Fibroblast of lung (primary cell): ENCODE measurements at places on chromosomes 12 and 14. TPM values are rescaled to one million over a fixed set of nuclear protein-coding genes. Genes with fewer than 3 reads are reported as not detected.

Gene DTX3
- total RNA-seq = 16.4 and 30.4 TPM in 2 replicates

Gene COX8C
- total RNA-seq = 0.33 TPM in 1 of 2 replicates, not detected in the other

Gene CLEC6A
- total RNA-seq = not detected in 2 replicates

Gene VWF
- total RNA-seq = 0.26 and 1.7 TPM in 2 replicates

- DNase-seq = peak; percentile 97
Observed at GRCh38 chr14:96189281-96189711, 15.3 kb upstream of the BDKRB2 start.

DNA sequence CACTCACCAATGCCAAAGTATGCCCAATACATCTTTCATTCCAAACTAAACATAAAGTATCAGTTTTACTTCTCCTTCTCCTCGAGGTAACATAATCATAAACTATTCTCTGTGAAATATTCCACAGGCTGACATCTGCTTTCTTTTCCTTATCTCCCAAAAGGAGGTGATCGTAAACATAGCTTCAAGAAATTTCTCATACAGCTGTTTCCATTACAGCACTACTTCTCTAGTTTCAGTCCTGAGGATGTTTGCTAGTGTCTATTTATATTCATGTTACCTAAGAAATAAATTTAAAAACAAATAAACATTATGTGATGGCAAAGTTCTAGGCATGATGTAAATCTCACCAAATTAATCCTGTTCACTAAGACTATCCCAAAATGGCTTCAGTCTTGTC is 90.1 kb upstream of the CPSF6 start:
- no peak for DNase-seq

GRCh38 chr14:99727096-99727870 is 43.2 kb downstream of the CYP46A1 start:
- no peak for DNase-seq

GRCh38 chr12:82593143-82593542 is 93.6 kb upstream of the TMTC2 start:
- no peak for DNase-seq

DNA sequence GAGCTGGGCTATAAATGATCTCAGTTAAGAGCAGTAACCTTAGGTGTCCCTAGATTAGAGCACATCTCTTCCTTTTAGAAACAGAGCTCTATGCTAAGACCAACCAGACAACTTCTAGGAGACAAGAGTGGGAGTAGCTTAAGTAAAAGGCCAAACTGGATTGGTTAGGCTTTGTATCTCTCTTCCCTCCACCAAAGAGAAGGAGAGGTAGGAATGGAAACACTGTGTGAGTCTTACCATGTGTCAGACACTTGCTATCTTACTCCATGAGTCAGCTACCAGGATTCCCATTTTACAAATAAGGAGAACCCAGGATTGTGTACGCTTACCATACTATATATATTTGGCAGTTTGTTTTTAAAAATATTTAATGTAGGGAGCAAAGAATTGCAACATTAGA is 122.9 kb downstream of the PAX9 start:
- no peak for DNase-seq

DNA sequence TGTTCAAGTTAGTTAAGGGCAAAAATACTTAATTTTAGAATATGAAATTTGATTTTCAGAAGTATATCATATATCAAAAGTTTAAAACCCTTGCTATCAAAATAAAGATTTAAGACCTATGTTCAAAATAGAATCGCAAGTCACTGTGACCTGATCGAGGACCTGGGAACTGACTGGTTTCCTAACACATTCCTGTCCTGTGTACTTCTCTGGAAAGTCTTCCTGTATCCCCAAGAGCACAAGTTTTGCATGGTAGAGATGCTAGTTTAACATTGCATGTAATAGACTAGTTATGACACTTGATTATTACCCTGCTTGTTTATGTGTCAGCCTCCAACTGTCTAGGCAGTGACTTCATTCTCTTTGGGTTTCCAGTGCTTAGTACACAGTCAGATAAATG is 30.3 kb downstream of the BCAT1 start:
- no peak for DNase-seq

DNA sequence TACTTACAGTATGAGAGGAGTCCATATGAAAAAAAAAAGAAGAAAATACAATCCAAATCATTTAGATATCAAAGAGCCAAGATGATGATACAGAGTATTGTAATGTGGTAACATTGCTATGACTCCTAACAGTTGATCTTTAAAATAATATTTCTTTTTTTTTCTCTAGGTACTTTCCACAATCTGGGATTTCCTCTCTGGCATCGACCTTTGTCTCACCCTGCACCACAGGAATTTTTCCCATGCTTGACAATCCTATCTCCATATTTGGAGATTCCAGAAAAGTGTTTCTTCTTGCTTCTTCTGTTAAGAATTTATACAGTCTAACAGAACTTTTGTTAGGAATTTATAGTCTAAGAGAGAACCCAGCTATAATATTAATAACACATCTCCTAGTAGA is 184.4 kb downstream of the ITPR2 start:
- DNase-seq = peak; percentile 95

GRCh38 chr14:78764645-78765044 is 594.5 kb downstream of the NRXN3 start:
- DNase-seq = no peak

GRCh38 chr14:50047274-50047676 is 69.1 kb downstream of the VCPKMT start:
- DNase-seq = no peak

DNA sequence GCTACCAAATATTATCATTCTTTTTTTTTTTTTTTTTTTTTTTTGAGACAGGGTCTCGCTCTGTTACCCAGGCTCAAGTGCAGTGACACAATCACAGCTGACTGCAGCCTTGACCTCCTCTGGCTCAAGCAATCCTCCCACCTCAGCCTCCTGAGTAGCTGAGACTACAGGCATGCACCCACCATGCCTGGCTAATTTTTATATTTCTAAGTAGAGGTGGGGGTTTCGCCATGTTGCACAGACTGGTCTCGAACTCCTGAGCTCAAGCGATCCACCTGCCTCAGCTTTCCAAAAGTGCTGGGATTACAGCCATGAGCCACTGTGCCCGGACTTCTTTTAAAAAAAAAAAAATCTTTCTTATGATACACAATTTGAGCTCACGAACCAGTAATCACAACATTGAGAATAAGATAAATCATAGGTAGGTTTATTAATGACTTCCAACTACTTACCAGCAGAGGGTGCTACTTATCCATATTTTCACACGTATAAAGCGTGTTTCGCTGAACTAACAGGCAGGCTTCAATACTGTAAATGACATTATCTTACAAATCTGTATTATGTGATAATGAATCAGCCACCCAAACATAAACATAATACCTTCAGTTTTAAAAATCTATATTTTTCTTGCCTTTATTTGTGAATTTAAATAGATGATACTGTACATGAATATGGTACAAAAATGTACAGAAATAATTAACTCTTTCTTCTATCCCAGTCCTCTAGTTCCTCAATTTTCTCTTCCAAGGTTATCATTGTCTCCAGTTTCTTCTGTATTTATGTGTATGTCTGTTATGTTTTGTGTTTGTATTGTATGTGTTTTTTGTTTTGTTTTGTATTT is 42.5 kb upstream of the BCAT1 start:
- peak; percentile 46 for DNase-seq

DNA sequence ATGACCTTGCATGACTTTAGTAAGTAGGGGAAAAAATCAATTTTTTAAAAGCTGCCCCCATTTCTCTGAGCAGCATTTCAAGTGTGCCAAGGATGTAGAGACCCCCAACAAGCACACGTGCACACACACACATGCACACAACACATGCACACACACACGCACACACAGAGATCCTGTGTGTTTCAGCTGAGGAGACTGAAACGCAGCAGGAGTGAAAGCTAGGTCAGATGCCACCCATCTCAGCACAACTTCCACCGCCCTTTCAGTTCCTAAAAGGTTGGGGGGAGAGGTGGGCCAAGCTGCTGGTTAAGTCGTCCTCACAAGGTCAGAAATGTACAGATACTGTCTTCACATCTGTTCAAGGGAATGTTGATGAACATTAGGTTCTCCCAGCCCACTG is 13.9 kb downstream of the MYL2 start:
- no peak for DNase-seq

DNA sequence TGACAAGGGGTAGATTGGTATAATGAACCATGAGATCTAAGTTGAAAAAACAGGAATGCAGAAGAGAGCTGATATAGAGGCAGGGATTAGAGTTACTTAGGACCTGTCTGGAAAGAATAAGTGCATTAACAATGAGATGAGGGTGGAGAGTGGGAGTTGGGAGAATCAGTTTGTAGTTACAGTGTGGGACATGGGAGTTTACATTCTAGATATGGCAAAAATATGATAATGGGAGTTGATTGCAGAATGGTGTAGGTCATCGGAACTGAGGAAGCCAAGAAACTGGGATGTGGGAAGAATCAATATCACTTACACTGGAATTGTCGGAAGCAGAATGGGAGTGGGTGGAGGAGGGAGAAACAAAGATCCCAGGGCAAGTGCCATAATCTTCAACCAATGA is 301.1 kb upstream of the NPAS3 start:
- DNase-seq = no peak

DNA sequence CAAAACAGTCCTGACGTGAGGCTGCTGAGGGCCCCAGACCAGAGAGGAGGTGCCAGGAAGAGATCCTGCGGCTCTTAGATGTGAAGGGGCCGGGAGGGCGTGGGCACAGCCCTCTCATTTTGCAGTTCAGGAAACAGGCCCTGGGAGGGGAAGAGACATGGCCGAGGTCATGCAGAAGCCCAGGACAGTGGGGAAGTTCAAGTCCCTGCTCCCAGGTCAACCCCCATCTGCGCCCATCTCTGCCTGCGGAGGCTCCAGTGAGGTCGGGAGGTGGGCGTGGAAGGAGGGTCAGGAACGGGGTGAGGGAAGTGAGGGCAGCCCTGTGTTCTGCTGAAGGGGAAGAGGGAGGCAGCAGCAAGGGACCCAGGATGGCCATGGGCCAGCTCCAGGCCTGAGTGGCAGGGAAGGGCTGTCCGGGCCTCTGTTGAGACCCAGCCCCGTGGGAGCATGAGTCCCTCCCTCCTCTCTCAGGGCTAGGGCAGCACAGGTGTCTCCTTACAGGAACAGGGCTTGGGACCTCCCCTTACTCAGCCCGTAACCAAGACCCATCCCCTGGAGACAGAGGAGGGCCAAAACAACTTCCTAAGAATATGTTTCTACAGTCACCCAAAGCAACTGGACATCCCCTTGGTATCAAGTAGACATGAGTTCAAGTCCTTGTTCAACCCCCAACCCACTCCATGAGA is 90.8 kb downstream of the LGMN start:
- no peak for DNase-seq

DNA sequence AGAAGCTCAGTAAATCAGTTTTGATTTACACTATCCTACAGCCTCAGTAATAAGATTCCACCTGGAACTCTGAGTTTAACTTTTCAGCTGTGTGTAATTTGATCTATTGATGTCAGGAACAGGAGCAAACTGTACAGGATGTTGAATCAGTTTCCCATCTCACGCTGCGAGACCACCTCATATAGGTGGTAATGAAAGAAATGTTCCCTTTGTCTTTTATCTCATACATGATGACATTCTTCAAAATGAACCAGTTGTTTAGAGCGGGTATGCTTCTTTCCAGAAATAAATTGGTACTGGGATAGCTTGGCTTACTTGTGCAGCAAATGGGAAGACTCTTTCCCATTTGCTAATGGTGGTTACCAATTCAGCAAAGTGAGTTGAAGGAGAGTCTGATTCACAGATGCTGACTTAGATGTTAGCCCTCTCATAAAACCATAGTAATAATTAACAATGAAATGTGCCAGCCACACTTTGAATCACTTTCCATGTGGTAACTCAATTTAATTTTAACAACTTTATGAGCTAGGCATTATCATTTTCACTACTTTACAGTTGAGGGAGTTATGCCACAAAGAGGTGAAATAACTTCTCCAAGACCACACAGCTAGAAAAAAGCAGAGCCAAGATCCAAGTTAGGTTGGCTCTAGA is 251.5 kb downstream of the PAWR start:
- DNase-seq = no peak

DNA sequence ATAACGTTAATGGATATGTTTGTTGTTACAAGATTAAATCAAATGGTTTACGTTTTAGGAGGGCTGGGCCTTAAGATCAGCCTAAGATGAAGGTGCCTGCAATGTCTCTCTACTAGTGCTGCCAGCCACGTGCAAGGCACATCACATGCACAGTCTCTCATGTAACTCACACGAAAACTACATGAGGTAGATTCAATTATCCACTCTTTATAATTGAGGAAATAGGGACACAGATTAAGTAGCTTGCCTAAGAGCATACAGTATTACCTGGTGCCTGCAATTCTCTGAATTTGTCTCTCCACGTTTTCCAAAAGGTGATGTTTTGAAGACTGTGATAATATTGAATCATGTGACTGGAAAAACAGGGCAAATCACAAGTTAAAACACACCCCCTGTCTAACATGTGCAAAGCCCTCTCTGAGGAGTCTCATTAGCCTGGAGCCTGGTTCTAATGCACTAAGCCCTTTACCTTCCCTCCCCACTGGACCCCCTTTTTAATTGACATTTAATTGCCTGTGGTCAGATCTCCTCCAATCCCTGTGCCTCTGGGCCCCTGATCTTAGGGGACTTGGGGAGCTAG is 14.6 kb upstream of the ATP2A2 start:
- no peak for DNase-seq

DNA sequence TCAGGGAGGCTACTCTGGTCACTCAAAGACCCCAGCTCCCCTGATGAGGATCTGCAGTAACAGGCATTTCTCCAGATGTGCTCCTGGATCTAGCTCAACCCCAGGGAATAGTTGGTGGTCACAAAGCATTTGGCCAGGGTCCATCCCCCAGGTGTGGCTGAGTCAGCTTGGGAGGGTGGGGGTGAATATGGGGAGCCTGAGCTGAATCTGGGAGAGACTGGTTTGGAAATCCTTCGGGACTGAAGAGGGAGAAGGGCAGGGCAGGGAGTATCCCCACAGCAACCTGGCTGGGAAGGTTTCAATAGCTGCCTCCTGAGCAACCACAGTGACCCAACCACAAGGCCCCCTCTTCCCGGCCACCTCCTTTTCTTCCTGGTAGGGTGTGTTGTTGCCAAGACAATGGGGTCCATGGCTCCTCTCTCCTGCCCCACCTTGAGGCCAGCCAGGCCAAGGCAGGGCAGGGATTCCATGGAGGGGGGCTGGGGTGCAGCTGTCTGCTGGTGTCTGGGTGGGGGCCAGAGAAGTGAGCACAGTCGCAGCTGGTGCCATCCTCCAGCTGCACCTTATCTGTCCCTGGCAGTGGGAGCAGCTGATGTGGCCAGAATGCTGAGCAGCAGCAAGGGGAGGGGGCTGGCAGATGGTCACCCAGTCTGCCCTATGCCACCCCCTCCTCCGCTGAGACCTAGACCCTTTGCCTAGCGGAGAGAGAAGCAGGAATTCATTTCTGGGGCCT is 5.5 kb downstream of the ASIC1 start:
- DNase-seq = no peak

DNA sequence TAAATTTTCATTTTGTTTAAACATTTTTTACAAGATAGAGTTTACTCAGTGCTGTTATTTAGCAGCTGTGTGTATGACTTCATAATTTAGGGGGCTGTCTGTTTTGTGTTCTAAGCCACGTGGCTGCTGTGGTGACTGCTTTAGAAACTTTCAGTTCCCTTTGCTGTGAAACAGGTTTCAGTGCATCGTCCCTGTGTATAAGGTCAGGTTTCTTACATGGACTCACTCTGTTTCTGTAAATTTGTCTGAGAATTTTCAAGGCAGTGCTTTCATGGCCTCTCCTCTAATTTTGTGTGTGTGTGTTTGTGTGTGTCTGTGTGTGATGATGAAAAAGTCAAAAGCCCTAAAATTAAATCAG is 32.4 kb downstream of the BICD1 start:
- DNase-seq = peak; percentile 66

GRCh38 chr12:132160601-132161035 is 16.4 kb downstream of the NOC4L start:
- DNase-seq = no peak

- DNase-seq = no peak
Observed at GRCh38 chr12:124835656-124836410, 27.8 kb downstream of the SCARB1 start.

GRCh38 chr14:54475187-54475899 is 13.4 kb downstream of the GMFB start:
- peak; percentile 63 for DNase-seq
